ENCODE measurements at places on chromosomes 3 and 15. TPM values are rescaled to one million over a fixed set of nuclear protein-coding genes. Genes with fewer than 3 reads are reported as not detected.

Gene CD200
- total RNA-seq: 7.2 TPM

GRCh38 chr3:68988740-68989139, 24.7 kb downstream of the EOGT start:
- DNase-seq: no peak

DNA sequence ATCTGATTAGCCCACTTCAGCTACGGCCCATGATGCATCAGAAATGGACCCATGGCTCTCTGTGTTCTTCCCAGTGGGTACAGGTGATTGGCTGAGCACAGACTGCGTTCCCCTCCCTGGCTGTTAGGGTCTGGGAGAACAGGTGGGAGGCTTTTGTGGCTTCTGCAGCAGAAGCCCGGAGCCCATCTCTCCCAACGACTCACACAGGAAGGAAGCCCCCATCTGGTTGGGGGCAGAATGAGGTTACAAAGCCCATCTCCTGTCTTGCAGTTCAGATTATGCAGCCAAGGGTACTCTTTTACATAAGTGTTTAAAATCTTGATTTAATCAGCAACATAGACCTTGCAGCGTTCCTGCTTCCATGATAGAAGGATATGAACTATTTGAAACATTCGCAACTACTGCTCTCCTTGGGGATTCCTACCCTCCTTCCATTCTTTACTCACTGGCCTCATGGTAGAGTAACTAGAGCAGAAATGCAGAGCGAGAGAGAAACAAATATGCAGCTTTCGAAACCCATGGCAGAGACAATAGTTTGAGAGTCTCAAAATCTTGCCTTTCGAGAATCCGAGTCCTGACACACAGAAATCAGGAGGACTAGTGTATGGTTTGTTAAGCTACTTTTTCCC, 291.3 kb downstream of the TLE3 start:
- no peak for DNase-seq

DNA sequence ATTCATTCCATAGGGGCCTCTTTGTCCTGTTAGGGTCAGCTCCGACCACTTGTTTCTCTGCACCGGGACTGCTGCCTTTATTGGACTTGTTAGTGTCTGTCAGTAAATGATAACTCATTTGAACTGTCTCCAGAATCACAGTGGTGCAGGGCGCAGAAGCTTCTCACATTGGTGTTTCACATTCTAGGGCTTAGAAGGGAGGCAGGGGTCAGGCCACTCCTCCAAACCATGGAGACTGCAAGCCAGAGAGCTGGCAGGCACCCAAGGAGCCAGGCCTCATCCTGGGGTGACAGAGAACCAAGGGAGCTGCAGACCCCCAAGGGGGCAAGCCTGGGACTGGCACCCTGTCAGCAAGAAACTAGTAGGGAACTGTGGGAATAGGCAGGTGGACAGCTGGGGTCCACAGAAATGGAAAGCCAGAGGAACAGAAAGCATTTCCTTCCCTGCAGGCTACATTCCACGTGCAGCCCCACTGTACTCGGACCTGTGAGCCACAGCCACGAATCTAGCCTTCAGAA, 49.1 kb downstream of the CCNL1 start:
- DNase-seq: no peak

GRCh38 chr3:57864853-57865252, 108.7 kb downstream of the SLMAP start:
- no peak for DNase-seq

Gene AHSG
- total RNA-seq: not detected

Gene LRRC31
- total RNA-seq: not detected

DNA sequence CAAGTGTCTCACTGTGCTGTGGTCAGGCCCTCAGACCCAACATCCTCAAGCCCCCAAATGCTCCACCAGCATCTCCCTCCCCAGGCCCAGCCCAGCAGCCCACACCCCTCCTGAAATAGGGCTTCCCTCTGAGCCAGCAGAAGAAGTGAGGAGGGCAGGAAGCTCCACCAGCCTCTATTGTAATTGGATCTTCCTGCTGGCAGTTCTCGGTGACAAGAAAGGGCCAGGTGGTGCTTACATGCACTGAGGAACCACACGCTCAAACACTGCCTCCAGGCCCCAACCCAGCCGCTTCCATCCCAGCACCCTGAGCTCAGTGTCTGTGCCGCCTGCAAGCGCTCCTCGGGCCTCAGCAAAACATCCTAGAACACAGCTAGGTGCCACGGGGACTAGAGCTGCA, 96.7 kb downstream of the ATP10A start:
- peak; percentile 60 for DNase-seq

GRCh38 chr3:31614162-31614921, 81.6 kb downstream of the STT3B start:
- no peak for DNase-seq

GRCh38 chr15:100193277-100193860, 148.4 kb downstream of the ADAMTS17 start:
- DNase-seq: no peak

GRCh38 chr3:45010811-45011333, 15.2 kb upstream of the CLEC3B start:
- DNase-seq: no peak

GRCh38 chr3:196388956-196389355, 43.3 kb downstream of the UBXN7 start:
- no peak for DNase-seq
